ENCODE measurements at places on chromosomes 6 and 20. TPM values are rescaled to one million over a fixed set of nuclear protein-coding genes. Genes with fewer than 3 reads are reported as not detected.

DNA sequence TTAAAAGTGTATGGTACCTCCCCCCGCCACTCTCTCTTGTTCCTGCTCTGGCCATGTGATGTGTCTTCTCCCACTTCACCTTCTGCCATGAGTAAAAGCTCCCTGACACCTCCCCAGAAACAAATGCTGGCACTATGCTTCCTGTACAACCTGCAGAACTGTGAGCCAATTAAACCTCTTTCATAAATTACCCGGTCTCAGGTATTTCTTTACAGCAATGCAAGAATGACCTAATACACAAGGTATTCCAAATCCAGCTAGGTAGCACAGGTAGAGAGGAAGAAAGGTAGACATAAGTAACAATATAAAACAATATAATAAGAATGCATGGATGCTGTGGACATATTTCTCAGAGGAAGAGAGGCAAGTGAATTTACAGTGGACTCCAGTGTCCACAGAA is 394.1 kb upstream of the ARID1B start:
- no peak for DNase-seq

DNA sequence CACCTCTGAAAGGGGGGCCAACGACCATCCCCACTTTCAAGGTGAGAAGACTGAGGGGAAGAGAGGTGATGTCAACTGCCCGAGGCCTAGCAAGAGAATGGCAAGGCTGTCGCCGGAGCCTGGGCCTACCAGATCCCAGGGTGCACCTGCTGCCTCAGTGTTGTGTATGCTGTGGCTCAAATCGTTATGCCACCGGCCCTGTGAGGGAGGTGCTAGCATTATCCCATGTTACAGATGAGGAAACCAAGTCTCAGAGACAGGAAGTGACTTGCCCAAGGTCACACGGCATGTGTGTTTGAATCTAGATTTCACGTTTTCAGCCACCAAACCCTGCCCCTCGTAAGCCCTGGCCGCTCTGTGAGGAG is 152.5 kb downstream of the CEBPB start:
- DNase-seq, result no peak

- no peak for DNase-seq
Observed at GRCh38 chr6:137452333-137452894, 41.8 kb downstream of the OLIG3 start.

DNA sequence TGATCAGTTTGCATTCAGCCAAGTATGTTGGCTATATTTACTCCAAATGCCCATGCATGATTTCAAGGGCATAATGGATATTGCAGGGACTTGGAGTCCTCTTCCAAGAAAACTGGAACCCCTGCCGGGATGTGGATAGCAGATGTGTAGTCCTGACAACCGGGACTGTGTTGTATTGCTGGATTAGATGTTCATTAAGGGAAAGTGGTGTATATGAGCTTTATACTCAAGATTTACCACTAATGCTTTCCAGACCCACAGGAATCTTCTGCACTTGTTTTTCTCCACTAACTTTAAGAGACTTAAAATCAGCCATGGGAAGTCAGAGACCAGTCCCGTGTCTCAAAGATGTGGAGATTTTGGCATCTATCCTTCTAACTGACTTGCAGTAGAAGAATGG is 770.9 kb downstream of the HDGFL1 start:
- DNase-seq, result no peak

DNA sequence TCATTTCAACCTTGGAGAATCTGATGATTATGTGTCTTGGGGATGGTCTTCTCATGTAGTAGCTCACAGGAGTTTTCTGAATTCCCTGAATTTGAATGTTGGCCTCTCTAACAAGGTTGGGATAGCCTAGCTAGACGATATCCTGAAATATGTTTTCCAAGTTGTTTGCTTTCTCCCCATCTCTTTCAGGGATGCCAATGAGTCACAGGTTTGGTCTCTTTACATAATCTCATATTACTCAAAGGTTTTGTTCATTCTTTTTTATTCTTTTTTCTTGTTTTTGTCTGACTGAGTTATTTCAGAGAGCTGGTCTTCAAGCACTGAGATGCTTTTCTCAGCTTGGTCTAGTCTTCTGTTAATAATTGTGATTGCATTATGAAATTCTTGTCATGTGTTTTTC is 42.7 kb upstream of the COL9A1 start:
- no peak for DNase-seq

The MCCD1 gene
- 1.3 TPM for polyA plus RNA-seq

The RWDD2A gene
- polyA plus RNA-seq, result 4.7 TPM

The SYTL3 gene
- polyA plus RNA-seq, result 1.5 TPM

DNA sequence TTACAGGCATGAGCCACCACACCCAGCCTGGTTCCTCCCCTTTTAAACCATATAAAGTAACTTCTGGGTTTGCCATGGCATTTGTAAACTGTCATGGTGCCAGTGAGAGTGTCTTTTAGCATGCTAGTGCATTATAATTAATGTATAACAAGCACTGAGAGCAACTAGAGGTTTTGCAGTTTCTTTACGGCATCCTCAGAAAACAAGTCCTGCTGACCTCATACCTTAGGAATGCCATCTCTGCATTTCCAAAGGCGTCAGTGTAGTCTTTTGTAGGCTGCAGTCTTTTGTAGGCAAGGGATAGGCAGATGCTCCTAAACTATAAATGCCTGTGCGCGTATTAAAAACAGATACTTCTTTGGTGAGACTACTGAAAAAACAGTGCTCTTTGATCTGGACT is 75.0 kb upstream of the EZR start:
- peak; percentile 81 for DNase-seq

The BNIP5 gene
- polyA plus RNA-seq, result 29.2 TPM

- no peak for DNase-seq
Observed at GRCh38 chr6:117354671-117355070, 71.1 kb downstream of the ROS1 start.

DNA sequence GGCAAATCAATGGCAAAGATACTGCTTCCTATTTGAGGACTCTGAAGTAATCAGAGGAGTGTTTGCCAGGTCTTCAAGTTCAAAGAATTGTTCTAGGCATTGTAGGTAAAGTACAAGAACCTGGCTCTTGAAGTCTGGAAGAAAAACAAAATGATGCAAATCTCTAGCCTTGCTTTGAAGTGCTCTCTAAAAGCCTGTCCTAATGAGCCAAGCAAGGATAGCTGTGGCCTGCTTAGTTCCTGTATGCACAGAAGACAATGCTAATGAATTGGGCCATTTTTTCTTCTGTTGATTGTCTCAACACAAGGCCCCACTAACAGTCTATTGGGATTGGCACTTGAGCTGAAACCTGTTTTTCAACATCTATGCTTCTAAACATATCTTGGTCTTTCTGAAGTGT is 165.0 kb upstream of the POU3F2 start:
- no peak for DNase-seq

The TRIM40 gene
- polyA plus RNA-seq, result 0.34 TPM

- peak; percentile 67 for DNase-seq
Observed at GRCh38 chr6:54307439-54307910, 766 bp upstream of the TINAG start.

DNA sequence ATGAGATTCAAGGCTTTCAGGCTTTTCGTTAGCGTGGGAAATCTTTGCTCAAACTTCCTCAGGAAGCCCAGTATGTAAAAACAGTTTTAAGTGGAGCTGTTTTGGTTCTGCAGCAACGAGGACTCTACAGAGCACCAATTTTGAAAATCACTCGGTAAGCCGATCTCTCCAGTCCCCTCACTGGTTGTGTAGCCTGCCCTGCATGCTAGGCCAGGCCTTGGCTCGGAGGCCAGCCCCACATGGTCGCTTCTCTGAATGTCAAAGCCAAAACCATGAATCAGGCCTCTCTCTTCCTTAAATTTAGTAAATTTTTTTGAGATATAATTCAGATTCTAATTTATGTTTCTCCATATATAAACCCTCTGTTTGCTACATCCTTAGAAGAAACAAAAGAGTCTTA is 108.0 kb downstream of the CHD6 start:
- DNase-seq, result no peak

The TINAG gene
- 0.26 TPM for polyA plus RNA-seq

The TREM1 gene
- 2.8 TPM for polyA plus RNA-seq

- peak; percentile 34 for DNase-seq
Observed at GRCh38 chr6:169371344-169372127, 117.9 kb upstream of the THBS2 start.

- no peak for DNase-seq
Observed at GRCh38 chr6:105388392-105388791, 14.5 kb downstream of the PREP start.

DNA sequence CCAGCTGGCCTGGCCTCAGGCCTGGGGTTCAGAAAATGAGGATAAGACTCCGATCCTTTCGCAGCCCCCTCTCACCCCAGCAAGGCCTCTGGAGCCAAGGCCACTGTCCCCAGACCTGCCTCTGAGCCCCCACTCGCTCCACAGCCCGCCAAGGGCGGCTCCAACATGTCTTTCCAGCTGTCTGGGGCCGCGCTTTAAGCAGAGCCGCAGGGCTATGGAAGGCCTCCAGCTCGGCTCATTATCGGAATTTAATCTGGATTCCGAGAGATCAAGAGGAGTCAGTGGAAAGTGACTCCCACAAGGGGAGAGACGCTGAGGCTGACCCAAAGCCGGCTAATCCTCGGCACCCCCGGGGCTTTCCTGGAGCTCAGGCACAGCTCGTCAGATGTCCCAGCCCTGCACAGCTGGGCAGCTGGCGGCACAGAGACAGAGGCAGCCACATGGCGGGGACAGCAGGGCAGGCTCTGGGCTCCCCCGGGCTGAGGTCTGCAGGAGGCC is 41.8 kb downstream of the BMP7 start:
- no peak for DNase-seq

DNA sequence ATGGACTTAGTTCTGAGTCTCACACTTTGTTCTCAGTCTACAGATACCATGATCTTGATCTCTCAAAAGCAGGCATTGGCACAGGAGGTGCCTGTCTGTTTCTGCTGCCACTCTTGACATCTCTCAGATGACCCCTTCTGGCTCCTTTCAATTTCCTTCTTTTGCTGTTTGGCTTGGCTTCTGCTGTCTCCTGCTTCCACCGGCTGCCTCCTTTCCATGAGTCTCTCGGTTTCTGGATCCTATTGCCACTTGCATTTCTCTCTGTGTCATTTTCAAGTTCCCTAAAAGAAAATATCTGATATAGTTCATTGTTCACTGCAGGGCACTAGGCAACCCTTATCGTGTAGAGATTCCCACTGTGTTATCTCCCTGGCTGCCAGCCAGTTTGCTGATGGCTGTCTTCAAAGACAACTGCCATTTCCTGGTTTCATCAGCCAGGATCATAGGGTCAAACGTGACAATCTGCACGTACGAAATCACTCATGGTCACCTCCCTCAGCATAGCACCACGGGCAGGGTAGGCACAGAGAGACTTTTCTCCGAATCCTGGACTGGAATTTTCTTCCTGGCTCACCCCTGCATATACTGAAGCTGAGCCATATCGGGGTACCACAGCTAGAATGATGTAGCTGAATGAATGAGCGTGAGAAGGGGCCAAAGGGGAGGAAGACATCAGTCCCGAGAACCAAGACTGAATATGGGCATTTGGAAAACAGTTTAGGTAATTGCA is 144.6 kb upstream of the TMEM170B start:
- peak; percentile 67 for DNase-seq

GRCh38 chr6:2254747-2255146 is 9.3 kb upstream of the GMDS start:
- DNase-seq, result no peak

GRCh38 chr20:12180107-12180661 is 262.5 kb downstream of the BTBD3 start:
- DNase-seq, result no peak

GRCh38 chr20:51424270-51425117 is 118.0 kb downstream of the NFATC2 start:
- DNase-seq, result no peak

The DNAH8 gene
- polyA plus RNA-seq, result 0.11 TPM

GRCh38 chr6:4665489-4666417 is 110.5 kb upstream of the CDYL start:
- DNase-seq, result no peak

- peak; percentile 93 for DNase-seq
Observed at GRCh38 chr6:125153391-125154117, at the start of gene TPD52L1. TSS of gene TPD52L1 (plus strand) at chr6:125153773. CDS start at chr6:125153952, 179 bp downstream.

DNA sequence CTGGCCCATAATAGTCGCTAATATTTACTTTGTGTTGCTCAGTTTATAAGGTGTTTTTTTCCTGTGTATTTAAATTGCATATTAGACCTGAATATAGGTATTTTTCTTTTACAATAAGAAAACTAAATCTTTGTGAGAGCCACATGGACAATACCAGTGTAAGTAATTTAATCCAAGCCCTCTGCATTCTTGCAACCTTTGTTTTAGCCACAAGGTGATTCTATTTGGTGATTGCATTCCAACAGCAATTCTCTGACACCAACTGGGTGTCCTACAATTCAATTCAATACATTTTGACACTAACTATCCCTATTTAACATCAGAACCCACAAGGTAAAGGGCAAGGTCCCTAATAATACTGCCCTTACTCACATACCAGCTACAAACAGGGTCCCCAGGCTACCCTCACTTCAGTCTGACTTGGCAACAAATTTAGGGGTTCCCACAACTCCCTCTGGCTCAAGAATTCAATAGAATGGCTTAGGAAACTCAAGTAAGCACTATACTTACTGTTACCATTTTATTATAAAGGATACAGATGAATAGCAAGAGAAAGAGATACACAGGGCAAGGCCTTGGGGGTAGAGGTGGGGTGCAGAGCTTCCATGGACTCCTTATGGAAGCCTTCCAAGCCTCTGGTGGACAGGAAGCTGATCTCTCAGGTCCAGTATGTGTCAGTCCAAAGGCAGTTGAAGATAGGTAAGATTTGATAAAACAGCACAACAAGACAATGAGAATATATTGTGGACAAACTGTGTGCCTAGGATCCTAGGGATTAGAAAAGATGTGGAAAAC is 169.3 kb downstream of the CD83 start:
- DNase-seq, result no peak

DNA sequence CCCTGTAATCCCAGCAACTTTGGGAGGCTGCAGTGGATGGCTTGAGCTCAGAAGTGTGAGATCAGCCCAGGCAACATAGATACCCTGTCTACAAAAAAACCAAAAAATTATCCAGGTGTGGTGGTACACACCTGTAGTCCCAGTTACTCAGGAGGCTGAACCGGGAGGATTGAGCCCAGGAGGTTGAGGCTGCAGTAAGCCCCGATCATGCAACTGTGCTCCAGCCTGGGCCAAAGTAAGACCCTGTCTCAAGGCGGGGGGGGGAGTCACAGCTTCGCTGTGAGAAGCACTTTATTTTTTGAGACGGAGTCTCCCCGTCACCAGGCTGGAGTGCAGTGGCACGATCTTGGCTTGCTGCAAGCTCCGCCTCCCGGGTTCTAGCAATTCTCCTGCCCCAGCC is 54.2 kb downstream of the EZR start:
- DNase-seq, result peak; percentile 13

The HLA-F gene
- 7.6 TPM for polyA plus RNA-seq

The PFDN6 gene
- 19.5 TPM for polyA plus RNA-seq

DNA sequence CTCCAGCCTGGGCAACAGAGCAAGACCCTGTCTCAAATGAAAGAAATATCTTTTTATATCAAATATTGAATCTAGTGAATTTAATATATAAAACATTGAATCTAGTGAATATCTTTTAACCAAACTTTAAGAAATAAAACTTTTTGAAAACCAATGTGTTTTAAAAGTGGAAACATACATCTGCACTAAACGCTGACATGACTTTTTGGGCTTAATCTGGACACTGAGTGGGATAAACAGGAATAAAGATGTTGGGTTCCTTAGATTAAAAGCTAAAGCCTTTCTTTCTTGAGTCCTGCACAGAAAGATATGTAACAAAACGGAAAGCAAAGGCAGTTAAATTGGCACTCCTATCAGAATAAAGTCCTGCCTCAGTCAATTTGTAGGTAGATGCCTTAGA is 190.2 kb downstream of the ARHGAP18 start:
- no peak for DNase-seq

- DNase-seq, result no peak
Observed at GRCh38 chr20:18767676-18768075, 45.9 kb upstream of the SCP2D1 start.

- peak; percentile 16 for DNase-seq
Observed at GRCh38 chr6:28742668-28743270, 181.0 kb downstream of the TRIM27 start.
